ENCODE measurements at places on chromosomes 4 and X.

- no peak for DNase-seq
Measured at GRCh38 chrX:110008011-110008635, 5.2 kb downstream of the TMEM164 start.

GRCh38 chr4:20091781-20092180 lies 159.9 kb upstream of the SLIT2 start:
- no peak for DNase-seq

DNA sequence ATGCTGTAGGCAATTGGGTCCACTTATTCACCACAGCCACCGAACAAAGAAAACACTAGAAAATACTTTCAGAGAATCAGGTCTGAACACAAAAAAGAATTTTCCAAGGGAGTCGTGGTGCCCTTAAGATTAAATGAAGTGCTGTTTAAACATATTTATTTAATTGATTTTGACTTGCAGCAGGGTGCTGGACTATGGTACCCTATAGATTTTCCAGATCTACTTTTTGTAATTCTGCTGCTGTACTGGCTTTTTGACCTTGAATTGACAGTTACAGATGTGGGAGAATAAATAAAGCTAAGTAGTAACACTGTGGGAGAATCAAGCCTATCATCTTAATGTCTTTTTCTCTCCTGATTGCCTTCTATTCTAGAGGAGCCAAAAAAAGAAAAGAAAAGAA lies 735.3 kb upstream of the FTHL17 start:
- DNase-seq = no peak

DNA sequence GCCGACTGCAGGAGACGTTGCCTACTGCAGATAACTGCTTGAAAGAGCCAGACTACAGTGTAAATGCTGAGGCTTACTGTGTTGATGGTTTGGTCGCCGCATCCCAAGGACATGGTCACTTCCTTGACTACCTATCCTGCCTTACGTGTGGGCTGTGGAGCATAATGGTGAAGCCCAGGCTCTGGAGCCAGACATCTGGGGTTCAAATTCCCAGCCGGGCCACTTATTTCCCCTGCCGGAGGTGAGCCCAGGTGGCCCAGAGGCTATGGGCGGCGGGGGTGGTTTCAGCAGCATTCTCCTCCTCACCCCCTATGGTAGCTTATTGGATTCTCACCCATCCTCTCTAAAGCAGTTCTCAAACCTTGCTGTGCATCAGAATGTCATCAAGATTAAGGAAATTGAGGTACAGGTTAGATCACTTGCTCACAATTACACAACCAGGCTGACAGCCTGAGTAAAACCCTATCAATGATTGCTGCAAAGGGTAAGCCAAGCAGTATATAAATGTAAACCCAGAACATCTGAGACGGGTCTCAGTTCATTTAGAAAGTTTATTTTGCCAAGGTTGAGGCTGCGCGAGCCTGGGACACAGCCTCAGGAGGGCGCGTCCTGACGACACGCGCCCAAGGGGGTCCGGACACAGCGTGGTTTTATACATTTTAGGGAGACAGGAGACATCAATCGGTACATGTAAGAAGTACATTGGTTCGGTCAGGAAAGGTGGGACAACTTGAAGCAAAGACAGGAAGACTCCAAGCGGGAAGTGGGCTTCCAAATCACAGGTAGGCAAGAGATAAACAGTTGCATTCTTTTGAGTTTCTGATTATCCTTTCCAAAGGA lies 48.5 kb downstream of the EVC start:
- DNase-seq = no peak

DNA sequence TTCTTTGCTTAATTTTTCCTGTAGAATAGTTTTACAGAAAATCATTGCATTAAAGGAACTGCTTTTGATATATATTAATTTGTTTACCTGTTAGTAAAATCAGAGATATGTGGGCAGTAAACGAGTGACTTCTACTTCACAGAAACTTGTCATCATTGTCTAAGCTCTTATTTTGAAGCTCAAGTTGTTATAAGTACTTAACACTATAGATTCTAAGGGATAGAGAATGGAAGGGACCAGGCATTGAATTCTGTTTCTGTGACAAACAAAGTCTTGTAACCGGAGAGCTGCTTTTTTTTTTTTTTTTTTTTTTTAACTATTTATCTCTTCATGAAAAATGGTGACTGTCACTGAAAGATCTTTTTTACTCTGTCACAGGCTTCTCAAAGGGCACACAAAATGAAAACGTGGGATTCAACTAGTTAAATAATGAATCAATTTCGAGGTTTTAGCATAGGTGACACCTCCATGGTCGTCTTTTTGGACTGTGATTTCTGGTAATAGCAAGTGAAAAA lies 14.4 kb downstream of the STK26 start:
- DNase-seq = no peak
